ENCODE measurements at places on chromosomes 4 and X. TPM values are rescaled to one million over a fixed set of nuclear protein-coding genes. Genes with fewer than 3 reads are reported as not detected.

FAAH2 gene
- total RNA-seq: 1.1 TPM

CENPVL3 gene
- 0.23 TPM for total RNA-seq

HMX1 gene
- not detected for total RNA-seq

HTN3 gene
- not detected for total RNA-seq

COL25A1 gene
- not detected for total RNA-seq

EDA gene
- 0.71 TPM for total RNA-seq

IL2 gene
- 163 TPM for total RNA-seq

ANKRD17 gene
- total RNA-seq: 62.6 TPM

RIBC1 gene
- total RNA-seq: 0.65 TPM

HDX gene
- 0.76 TPM for total RNA-seq

MAGEC2 gene
- total RNA-seq: not detected

PCSK1N gene
- total RNA-seq: 1.8 TPM

CCDC149 gene
- total RNA-seq: not detected

TCEAL7 gene
- total RNA-seq: not detected

RRH gene
- total RNA-seq: 0.48 TPM

PDGFRA gene
- total RNA-seq: not detected

SYN1 gene
- 0.27 TPM for total RNA-seq

HPGDS gene
- not detected for total RNA-seq

AKAP14 gene
- total RNA-seq: not detected

RAB39B gene
- 12.5 TPM for total RNA-seq

CXCR3 gene
- total RNA-seq: 63.0 TPM

UGT2B10 gene
- total RNA-seq: not detected

PPP1R2C gene
- not detected for total RNA-seq

Data from activated CD8-positive, alpha-beta memory T cell treated with anti-CD3 and anti-CD28 coated beads for 36 hours (primary cell).